GM13977 (cell line): ENCODE measurements at places on chromosomes 2 and 18.

DNA sequence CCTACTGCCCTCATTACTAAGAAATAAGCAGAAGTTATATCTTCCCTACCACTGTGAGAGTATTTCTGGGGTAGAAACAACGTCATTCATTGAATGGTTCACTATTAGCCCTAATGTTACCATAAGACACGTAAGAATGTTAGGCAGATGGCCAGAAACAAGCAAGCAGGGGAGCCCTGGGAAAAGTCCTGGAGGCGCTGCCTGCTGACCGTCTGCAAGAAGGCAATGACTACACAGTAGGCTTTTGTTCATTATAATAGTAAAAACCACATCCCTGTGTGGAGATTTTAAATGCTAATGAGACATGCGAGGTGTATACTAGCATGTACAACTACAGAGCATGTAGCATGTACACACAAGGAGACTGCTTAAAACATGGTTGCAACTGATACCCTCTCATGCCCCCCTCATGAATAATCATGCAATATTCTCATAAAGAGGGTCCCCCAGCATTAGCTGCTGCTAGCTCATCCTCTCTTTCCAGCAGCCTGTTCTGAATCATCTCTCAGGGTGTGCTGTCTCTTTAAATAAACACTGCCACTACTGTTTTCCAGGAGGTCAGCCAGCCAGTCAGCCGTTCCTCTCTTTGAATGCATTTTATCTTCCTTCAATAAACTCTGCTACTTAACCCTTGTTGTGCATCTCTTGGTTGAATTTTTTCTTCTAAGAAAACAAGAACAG lies 23.6 kb downstream of the SUCLG1 start:
- no peak for DNase-seq

DNA sequence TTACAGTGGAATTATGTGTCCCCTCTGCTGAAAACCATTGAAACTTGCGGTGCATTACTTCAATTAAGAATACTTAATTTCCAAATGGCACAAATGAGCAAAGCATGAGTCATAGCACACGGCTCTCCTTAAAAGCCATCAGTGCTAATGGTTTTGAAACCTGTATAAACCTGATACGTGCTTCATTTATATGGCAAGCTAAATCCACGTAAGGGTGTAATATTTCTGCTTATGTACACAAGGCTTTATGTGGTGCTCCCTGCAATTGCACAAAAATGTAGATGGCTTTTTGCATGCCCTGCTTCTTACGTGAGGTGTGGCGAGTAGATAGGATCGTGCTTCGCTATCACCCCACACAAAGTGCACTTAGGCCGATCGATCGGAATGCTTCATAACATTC lies 840.9 kb downstream of the GALR1 start:
- no peak for DNase-seq

DNA sequence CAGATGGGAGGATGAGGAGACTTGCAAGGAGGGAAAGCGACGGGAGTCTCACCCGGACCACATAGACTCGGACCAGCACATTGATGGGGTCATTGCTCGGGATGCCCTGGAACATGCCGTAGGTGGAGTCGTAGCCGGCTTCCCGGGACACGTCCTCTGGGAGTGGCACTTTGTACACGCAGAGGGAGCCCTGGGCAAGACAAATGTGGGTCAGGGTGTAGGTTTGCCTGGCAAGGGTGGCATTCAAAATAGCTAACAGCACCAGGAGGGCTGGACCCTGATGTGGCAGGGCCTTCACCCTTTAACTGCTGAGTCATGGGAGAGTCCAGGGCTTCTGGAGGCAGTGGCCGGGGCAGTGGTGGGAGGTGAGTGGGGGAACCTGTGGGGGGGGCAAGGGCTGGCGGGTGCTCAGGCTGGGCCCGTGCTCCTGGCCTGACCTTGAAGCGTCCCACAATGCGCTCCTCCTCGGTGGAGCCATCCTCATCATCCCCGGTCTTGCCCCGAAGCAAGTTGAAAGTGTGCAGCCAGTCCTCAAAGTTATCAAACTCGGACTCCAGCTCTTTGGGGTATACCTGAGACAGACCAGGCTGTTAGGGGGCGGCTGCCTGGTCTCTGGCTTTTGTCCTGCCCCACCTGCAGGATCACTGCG lies 11.1 kb downstream of the OTOF start:
- no peak for DNase-seq

DNA sequence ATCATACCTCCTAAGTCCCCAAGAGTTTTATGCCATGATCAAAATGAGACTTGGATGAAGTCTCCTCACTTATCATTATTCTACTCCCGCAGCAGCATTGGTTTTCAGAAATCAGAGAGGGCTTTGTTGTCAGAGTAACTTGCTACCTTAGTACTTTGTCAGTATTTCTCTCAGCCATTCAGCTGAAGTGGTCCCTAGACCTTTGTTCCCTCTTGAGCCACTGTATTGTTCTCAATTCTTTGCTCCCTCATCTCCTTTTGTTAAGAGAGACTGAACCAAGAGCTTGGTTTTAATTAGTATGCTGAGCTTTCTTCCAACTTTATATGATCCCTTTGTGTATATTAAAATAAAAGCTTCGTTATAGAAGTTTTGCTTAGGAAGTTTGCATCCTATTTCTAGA lies 133.4 kb downstream of the DOCK10 start:
- DNase-seq, result no peak

DNA sequence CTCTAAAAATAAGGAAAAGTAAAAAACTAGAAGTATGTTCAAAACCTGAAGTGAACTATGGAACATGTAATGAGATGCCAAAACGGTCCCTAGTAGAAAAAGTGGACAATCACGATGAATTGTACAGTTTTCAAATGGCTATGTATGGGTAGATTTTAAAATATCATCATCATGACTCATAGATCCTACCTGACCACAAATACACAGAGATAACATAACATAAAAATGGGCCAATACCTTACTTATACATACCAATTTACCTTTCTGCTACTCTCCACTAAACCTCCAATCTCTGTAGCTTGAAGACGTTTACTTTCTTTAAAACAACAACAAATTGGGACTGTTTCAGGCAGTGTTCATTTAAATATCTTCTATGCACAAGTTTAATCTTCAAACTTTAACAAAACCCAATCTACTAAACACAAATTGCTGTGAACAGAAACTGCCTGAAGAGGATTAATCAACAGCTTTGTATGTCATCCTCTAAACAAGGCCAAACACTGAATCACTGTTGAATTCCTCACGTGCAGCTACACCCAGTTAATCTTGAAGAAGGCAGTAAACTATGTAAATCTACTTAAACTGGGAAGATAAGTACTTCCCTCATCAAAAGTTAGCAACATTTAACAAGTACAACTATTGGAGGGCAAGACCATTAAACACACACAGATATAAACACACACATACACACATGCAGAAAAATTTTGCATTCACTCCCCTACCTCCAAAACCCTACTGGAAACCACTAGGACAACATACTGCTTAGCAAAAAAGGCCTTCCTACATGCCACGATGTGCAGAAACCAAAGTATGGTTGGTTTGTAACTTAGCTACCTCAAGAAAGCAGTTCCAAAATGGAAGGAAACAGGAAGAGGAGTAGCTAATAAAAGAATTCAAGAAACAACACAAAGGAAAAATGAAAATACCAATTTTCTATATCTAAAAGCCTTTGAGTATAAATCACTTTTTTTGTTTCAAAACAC lies 90.3 kb downstream of the RBMS1 start:
- no peak for DNase-seq

- no peak for DNase-seq
Measured at GRCh38 chr18:33470216-33470615, 29.7 kb upstream of the CCDC178 start.

DNA sequence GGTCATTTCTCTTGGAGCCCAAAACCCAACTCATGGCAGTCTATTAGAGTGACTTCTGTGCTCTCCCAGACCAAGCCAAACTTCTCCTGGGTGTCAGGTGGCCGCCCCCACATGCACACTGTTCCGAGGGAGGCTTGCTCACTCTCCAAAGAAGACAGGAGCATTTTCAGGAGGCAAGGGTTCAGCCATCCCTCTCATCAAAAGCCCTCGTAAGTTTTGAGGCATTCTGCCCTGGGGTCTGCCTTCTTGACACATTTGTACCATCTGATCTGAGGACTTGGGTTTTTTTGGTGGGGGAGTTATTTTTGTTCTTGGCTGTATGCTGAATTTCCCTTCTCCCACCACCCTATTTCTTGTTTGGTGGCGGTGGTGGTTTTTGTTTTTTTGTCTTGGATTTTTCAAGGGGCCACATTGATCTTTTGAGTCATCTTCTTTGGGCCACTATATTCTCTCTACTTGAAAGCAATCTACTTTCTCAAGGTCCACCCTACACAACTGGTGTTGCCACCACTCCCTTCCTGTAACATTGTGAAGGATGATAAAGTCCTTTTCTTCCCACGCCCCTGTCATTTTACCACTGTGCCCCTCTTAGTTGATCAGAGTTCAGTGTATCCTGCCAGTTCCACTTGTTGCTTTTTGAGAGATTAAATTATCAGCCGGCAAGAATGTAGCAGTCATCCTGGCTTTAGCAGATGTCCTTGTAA lies 255.8 kb downstream of the CYP26B1 start:
- DNase-seq, result no peak

DNA sequence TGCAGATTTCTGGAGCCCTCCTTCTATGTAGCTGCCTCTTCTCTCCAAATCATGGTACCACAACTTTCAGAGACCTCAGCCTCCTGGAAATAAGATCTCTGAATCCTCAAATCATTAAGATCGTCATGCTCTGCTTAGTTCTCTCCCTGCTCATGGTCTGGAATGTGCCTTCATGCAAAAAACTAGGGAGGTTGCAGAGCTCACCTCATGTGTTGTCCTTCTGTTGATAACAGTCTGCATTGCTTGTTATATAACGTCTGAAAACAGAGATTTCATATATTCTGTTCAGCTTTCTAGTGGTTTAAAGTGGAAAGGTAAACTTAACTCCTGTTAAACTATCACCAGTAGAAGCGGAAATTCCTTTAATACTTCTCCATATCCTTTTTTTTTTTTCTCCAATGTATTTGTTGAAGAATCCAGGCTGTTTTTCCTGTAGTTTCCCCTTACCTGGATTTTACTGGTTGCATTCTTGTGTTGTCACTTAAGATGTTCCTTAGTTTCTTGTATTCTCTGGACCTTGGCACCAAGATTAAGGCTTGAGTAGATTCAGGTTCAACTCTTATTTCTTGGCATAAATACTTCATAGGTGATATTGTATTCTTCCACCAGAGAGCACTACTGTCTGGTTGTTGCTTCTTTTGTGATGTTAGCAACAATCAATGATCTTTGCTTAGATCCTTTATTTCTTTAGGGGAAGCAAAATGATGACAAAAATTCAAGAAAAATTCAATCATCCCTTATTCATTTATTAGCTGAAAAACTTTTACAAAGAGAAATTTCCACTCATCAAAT lies 211.3 kb downstream of the LOXHD1 start:
- no peak for DNase-seq

DNA sequence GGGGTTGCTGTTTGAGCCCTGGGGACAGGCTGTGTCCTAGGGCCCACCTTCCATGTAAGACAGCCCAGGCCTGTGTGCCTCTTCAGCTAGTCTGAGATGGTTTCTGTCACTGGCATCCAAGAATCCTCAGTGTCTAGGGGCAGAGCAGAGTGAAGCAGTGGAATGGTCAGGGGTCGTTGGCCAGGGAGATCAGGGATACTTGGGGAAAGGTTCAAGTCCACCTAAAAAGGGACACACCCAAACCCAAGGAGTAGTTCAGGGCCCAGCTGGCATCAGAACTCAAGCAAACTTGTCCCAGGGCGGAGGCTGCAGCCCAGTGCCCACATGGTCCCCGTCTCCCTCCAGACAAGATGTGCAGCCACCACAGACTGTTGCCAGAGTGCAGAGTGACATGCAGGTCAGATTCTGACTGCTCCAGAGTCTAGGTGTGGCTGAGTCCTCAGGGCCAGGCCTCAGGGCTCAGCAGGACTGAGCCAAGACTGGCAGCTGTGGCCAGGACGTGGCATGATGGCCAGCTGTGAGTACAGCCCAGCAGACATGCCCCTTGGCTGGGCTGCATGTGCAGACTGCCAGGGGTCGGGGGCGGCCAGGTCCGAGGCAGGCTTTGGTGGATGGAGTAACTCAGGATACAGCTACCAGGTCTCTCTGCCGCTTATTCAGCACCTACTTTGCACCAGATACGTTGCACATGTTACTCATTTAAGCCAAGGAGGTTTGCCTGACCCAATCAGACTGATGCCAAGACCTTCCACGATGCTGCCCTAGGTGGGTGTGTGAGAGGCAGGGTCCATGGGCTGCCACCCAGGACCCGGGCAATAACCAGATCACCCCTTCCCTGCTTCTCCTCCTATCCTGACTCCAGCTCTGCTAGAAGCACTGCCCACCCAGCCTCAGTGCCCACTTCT lies 146.6 kb downstream of the SMAD7 start:
- no peak for DNase-seq

DNA sequence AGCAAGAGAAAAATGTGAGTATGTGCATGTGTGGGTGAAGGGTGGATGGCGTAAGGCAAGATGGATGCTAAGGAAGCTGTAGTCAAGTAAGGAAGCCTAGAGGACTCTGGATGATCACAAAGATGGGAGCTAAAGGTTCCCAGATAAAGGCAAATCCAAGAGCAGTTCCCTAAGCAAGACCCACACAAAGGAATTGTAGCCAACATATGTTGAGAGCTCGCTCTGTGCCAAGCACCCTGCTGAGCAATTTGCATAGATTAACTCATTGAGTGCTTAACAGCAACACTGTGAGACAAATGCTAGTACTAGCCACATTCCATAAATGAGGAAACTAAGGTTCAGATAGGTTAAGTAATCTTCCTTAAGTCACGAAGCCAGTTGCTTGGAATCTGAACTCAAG lies 132.6 kb downstream of the C1D start:
- no peak for DNase-seq

DNA sequence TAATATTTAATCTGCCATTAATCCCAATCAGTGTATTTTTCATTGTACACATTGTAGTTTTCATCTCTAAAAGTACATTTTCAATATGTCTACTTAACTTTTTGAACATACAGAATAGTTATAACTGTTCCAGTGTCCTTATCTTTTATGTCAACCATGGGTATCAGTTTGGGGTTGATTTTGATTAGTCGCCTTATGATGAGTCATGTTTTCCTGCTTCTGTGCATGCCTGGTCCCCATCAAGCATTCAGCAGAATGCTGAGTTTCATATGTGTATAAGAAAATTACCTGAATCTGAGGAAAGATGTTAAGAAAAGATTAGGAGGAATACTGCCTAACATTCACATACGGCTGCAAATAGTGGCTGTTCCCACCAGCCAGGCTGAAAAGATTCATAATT lies 17.7 kb downstream of the SPDYA start:
- DNase-seq, result no peak

- DNase-seq, result no peak
Measured at GRCh38 chr2:165700531-165700930, 93.5 kb downstream of the GALNT3 start.

DNA sequence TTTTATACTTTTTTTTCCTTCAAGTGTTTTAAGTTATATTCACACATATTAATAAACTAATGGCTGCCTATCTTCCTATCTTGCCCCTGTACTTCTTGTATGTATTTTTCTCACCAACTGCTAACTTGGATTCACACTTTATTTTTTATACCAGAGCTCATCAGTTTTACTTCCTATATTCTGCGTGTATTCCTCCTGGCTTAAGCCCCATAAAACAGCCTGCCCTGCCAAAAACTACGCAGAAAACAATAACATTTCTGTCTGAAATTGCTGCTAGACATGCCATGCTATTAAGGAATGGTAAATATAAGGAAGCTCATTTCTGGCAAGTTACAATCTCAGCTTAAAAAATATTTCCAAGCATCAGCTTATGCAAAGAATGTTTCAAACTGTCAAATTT lies 172.3 kb downstream of the UBE2E3 start:
- DNase-seq, result no peak

GRCh38 chr2:184599054-184599871 lies 934 bp downstream of the ZNF804A start:
- peak; percentile 38 for DNase-seq
